ENCODE measurements at places on chromosomes 2 and 18.

DNA sequence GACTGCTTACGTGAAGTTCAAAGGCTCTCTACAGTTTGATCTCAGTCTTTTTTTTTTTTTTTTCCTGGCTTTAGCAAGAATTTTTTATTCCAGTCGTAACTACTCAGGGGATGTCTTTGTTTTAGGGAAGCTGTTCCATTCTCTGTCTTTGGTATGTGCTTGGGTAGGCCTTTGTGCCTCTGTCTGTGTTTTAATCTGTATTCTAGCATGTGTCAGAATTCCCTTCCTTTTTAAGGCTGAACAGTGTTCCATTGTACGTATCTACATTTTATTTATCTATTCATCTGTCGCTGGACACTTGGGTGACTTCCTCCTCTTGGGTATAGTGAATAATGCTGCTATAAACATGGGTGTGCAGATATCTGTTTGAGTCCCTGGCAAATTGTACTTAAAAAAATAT is 42.6 kb downstream of the MYO1B start:
- no peak for DNase-seq

DNA sequence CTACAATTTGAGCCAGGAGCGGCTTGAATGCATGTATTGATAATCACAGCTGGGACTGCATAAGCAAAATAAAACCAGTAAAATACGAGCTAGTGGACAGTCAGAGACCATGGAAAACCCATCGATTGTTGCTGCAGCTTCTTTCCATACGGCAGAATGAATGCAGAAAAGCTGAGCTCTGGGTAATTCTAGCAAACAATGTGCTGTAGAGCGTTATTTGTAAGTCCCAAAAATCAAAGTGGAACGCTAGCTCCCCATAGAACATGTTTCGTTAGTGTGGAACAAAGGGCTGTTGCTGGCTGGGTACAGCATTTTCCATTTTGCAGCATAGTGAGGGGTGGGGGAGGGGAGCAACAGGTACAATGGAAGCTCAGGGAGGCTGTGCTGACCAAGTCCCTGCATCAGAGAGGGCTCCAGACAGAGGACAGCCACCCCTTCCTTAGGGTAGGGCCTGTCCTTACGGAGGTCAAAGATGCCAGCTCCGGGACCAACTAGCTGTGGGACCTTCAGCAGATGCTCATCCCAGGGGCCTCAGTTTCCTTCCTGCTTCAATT is 74.1 kb downstream of the BOD1L2 start:
- DNase-seq: no peak

DNA sequence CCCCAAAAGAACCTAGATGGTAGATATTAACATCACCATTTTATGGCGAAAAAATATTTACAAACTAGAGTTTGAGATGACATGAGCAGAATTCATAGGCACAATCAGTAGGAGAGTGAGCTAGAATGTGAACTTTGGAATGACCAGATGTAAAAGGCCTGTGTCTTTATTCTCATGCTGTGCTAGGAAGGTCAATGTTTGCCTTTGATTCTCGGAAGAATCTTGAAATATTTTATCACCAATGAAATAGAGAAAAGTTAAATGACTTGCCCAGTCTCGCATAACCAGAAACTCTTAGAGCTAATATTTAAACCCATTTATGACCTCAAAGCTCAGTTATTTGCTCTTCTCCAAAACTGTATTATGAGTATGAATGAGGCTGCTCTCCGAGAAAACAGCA is 9.2 kb upstream of the REG3G start:
- DNase-seq: no peak

DNA sequence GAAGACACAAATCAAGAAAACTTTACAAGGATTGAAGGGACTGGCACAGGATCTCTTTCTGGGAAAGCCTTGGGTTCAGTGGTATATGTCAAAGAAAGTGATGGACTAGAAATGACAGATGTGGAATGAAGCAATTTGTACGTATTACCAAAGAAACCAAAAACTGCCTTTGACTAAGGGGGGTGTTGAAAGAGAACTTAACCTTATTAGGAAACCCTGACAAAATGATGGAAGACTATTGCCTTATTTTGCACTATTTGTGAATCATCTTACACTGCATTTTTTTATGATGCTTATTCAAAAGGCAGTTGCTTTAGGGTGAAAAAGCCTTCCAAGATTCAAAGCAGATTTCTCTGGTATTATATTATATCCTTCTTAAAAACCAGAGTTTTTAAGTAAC is 4.0 kb downstream of the TSGA10 start:
- no peak for DNase-seq

- no peak for DNase-seq
Measured at GRCh38 chr2:171924170-171924942, 2.1 kb downstream of the HAT1 start.

GRCh38 chr2:25410370-25410769 is 68.6 kb upstream of the DNMT3A start:
- DNase-seq: no peak

- DNase-seq: no peak
Measured at GRCh38 chr18:79856119-79857007, 58.6 kb downstream of the KCNG2 start.

- DNase-seq: no peak
Measured at GRCh38 chr2:54122939-54123338, 7.5 kb downstream of the ACYP2 start.

DNA sequence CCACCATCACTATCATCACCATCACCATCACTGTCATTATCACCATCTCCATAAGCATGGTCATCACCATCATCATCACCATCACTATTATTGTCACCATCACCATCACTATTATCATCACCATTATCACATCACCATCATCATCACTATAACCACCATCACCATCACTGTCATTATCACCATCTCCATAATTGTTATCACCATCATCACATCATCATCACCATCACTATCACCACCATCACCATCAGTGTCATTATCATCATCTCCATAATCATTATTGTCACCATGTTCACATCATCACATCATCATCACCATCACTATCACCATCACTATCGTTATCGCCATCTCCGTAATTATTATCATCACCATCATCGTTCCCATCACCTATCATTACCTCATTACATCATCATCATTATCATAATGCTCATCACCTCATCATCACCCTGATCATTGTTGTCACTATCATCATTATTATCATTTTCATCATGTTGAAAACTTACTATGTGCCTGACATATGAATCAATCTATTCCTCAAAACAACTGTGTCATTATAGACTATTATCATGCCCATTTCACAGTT is 280.3 kb upstream of the HS6ST1 start:
- no peak for DNase-seq

GRCh38 chr2:32711219-32711618 is 83.4 kb downstream of the TTC27 start:
- no peak for DNase-seq

- no peak for DNase-seq
Measured at GRCh38 chr18:55654986-55655385, 67.0 kb upstream of the TCF4 start.

- no peak for DNase-seq
Measured at GRCh38 chr18:78814766-78815165, 164.9 kb upstream of the SALL3 start.

GRCh38 chr2:29024882-29025430 is 43.9 kb downstream of the TOGARAM2 start:
- DNase-seq: no peak

DNA sequence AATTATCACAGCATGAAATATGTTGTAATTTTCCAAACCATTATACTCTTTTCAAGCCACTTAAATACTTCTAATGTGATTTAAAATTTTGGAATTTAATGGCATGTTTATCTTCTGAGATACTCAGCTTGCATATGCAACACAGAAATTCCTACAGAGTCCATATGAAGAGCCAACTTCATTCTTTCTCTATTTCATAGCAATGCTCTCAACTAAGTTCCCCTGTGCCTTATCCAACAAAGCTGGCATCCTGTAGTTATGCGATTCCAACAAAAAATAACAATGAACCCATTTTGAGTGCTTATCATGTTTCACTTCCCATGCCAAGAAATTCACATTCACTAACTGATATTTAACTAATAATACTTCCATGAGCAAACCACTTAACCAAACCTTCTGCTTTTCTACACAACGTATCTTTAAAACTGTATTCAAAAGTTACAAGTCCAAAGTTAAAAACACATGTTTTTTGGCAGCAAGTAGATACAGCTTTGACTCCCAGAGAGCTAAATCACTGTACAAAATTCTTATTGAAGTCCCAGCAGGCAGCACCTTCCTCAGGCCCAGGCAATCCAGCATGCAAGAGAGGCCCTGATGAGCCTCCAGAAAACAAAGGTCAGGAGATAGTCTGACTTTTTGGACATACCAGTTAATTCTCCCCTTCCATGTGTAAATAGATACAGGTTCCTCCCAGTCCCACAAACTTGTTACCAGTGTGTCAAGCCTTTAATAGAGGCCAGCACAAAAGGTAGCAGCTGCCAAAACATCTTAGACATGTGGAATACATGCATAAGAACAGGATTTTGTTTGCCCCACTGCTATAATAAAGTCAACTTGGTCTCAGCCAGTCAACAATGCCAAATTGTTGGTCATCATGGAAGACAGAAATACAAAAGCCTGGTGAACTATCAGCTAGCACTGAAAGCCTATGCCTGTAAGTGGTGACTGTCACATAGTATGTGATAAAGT is 113.1 kb upstream of the WDR75 start:
- DNase-seq: no peak

GRCh38 chr2:219423652-219424377 is 5.6 kb downstream of the DES start:
- DNase-seq: no peak

GRCh38 chr18:76691800-76692199 is 130.6 kb upstream of the ZNF236 start:
- no peak for DNase-seq

- no peak for DNase-seq
Measured at GRCh38 chr2:236673823-236674185, 104.2 kb downstream of the ACKR3 start.

DNA sequence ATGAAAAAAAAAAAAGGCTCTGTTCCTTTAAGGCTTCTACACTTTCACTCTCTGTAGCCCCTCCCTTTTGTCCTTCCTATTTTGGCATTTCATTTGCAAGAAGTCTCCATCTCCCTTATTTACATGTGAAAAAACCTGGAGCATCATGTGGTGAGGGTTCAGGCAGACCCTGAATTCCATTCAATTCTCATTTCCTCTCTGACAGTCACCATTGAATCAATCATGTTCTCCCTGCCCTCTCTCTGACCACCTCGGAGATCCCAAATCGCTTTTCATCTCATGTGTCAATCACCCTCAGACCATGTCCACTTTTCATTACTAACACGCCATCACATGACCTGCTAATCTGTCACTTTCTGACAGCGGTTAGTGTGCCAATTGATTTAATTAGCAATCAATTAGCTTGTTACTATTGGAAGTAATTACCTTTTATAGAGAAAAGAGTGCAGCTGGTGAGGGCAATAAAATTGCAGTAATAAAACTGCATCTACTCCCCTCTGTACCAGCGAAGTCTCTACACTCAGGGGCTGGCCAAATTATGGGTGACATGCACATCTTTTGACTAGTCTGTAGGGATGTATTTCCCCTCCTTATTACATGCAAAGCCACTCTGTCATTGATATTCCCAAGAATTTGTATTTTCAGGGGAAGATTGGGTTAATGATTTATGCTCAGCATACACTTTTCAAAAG is 317.4 kb downstream of the EN1 start:
- DNase-seq: no peak

Data from activated naive CD8-positive, alpha-beta T cell treated with anti-CD3 and anti-CD28 coated beads, Interleukin-2, amount 50 U/mL, for 16 hours (primary cell).